ENCODE measurements at places on chromosomes 7 and 10.

GRCh38 chr7:70620333-70621055 lies 511.4 kb upstream of the GALNT17 start:
- no peak for DNase-seq

DNA sequence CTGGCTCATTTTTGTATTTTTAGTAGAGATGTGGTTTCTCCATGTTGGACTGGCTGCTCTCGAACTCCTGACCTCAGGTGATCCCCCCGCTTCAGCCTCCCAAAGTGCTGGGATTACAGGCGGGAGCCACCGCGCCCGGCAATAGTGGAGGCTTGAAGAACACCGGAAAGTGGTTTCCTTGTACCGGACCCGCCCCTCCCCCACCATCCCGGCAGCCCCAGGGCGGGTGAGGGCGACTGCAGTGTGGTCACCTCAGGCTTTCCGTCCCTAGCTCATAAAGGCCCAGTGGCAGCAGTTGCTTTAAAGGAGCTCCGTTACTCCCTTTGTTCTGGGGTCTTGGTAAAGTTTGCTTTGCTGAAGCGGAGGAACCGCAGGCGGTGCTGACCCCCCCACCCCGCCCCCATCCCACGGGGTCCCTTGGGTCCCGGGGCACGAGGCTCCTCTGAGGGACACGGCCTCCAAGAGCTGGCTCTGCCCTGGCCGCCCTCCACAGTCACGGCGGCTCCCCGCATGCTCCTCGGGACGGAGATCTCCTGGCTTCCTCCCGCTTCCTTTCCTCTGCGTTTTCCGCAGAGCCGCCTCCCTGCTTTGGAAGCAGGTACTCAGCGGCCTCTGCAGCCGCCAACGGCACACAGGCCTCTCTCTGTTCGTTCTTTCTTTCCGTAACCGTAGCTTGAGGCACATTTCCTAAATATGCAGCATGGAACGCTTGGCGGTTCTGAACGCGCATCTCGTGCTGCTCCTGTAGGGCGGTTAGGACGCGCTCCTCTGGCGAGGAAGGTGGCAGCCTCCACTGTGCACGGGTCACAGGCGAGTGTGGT lies 77.3 kb downstream of the DNAJB6 start:
- no peak for DNase-seq

- no peak for DNase-seq
Observed at GRCh38 chr7:50431316-50431715, 18.8 kb downstream of the FIGNL1 start.

- DNase-seq: no peak
Observed at GRCh38 chr7:1530946-1531262, 402 bp downstream of the MAFK start.

- DNase-seq: no peak
Observed at GRCh38 chr10:110200503-110200902, 6.9 kb upstream of the MXI1 start.

DNA sequence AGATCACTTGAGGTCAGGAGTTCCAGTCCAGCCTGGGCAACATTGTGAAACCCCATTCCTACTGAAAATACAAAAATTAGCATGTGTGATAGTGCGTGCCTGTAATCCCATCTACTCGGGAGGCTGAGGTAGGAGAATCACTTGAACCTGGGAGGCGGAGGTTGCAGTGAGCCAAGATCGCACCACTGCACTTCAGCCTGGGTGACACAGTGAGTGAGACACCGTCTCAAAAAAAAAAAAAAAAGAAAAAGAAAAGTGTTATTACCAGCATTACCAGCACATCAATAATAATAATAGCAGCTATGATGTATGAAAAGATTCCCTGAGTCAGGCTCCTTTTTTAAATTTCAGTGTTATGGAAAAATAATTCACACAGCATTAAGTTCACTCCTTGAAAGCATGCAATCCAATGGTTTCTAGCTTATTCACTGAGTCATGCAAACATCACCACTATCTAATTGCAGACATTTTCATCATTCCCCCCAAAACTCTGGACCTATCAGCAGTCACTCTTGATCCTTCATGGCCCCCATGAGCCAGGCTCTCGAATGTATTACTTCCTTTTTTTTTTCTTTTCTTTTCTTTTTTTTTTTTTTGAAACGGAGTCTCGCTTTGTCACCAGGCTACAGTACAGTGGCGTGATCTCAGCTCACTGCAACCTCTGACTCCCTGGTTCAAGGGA lies 228.4 kb downstream of the FANK1 start:
- peak; percentile 55 for DNase-seq

DNA sequence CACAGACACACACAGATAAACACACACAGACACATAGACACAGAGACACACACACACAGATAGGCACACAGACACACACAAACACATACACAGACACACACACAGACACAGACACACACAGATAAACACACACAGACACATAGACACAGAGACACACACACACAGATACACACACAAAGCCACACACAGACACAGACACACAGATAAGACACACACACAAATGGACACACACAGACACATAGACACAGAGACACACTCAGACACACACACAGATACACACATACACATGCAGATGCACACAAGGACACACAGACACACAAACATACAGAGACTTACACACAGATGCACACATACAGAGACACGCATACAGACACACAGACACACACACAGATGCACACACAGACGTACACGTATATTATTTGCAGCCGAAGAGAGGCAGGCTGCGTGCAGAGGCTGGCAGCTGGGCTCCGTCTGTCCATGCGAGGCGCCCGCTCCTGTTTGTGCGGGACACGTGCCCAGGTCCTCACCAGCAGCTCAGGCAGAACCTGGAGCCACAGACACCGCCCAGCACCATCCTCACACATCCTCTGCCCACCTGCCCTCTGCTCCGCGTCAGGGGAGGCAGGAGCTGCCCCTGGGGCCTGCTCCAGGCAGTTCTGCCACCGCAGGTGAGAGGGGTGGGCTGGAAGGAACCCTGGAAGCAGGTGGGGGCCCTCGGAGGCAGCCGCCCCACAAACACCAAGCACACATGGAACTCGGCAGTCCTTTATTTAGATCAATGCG lies 1.2 kb downstream of the CALML5 start:
- DNase-seq: no peak

DNA sequence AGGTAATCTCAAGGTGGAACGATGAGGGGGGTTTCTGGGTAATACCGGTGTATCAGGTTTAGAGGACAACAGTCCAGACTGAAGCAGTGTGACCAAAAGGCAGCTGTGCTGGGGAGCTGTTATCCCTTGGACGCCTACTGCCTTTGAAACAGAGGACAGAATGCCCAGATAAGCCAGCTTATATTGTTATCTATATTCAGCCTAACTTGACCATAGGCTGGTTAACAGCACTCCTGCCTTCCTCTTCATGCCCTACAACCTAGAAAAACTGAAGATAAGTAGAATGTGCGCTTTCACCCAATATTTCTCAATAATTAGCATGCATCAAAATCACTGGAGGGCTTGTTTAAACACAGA lies 44.9 kb downstream of the IL6 start:
- no peak for DNase-seq

DNA sequence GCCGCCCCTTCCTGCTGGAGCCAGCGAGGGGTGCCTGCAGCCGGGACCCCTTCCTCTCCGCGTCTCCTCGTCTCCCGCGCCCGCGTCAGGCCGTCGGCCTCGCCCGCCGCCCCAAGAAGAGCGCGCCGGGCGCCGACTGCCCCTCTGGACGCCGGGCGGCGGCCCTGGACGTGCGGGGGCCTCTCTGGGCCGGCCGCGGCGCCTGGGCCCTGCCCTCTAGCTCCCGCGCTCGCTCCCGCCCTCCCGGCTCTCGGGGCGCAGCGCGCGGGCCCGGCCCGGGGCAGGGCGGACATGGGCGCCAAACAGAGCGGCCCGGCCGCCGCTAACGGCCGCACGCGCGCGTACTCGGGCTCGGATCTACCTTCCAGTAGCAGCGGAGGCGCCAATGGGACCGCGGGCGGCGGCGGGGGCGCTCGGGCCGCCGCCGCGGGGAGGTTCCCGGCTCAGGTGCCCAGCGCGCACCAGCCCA lies 704 bp downstream of the ZNRF2 start:
- no peak for DNase-seq

- DNase-seq: no peak
Observed at GRCh38 chr7:142454862-142455261, 197.0 kb upstream of the PRSS58 start.

DNA sequence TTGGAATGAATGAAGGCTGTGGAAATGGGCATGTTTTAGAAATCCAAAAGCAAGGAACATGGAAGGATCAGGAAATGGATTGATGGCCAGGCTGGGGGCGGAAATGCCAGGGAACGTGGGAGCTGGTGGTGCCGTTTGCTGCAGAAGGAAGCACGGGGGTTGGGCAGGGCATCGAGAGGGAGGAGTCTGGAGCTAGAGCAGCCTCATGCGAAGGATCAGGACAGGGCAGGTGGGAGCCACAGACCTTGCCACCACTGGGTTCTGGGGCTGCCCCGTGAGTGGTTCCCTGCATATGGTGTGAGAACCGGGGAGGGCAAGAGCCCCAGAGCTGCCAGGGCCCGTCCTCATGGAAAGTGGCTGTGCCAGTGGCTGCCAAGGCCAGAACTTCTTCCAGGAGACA lies 193.8 kb upstream of the ZNF32 start:
- DNase-seq: no peak

- DNase-seq: peak; percentile 40
Observed at GRCh38 chr10:103244666-103245271, 918 bp upstream of the RPEL1 start.

DNA sequence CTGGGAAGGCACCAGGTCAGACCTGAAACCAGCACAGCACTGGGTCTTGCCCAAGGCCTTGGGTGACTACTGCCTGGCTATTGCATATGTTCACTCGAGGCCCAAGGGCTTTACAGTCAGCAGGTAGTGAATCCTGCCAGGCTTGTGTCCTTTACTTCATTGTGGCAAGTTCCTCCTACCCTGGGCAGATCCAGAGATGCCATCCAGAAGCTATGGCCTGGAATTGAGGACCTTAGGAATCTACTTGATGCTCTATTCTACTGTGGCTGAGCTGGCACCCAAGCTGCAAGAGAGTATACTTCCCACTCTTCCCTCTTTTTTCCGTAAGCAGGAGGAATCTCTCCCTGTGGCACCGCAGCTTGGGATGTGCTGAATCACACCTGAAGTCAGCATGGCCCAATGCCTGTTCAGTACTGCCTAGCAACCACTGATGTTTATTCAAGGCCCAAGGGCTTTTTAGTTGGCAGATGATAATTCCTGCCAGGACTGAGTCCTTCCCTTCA lies 246.7 kb upstream of the CTBP2 start:
- no peak for DNase-seq

DNA sequence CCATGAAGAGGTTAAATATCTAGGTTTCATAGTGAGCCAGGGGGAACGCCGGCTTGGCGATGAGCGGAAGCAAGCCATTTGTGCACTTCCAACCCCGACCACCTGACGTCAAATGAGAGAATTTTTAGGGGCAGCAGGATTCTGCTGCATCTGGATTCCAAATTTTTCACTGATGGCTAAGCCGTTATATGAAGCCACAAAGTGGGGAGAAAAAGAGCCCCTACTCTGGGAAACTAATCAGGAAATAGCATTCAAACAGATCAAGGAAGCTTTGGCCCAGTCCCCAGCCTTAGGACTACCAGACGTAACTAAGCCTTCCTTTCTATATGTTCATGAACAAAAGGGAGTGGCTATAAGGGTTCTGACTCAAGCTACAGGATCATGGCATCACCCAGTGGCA lies 12.9 kb upstream of the ADCK2 start:
- peak; percentile 52 for DNase-seq

- DNase-seq: no peak
Observed at GRCh38 chr10:46096446-46096845, 50.4 kb upstream of the MSMB start.

DNA sequence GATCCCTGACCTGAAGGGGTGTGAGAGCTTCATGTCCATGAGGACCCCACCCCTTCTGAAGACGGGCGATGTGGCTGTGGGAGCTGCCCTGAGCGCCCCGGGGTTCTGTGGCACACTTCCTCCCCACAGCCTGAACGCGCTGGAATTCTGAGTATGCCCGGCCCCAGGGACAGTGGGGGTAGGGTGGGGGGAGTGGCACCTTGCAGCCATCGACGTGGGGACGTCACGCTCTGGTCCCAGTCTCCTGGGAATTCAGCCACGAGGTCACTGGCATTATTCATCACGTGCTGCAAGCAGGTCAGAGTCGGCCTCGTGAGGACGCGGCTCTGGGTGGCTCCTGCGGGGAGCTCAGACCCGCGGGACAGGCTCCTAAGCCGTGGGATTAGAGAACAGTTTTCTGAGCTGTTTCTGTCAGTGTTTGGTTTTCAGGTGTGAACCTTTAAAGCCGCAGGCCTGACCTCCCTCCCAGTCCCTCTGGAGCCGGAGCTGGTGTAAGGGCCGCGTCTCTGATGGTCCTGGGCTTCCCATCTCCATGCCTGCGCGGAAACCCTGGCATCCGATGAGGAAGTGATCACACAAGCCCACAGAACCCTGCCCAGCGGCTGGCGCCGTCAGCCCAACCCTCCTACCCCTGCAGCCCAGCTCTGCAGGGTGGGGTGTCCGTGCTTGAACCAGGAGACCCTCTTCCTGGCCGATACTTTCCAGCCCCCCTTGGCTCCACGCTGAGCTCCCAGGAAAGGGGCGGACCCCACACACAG lies 16.1 kb downstream of the GPR146 start:
- DNase-seq: no peak

- DNase-seq: no peak
Observed at GRCh38 chr10:44171765-44172164, 213.1 kb downstream of the CXCL12 start.

DNA sequence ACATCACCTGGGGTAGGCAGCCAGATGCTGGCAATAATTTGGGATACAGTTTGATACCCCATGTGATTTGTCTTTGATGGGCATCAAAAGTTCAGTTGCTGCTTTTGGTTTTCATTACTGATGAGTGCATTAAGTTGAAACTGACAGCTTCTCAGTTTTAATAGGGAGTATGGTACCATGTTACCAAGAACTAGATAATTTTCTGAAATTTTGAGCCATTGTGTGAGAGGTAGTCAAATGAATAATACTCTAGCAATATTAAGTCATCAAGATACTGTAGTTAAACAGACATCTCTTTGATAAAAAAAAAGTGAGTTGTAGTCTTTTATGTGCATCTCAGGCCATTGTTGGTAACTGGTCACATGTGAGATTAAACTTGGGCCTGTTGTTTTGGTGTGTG lies 71.5 kb downstream of the ST7 start:
- no peak for DNase-seq

DNA sequence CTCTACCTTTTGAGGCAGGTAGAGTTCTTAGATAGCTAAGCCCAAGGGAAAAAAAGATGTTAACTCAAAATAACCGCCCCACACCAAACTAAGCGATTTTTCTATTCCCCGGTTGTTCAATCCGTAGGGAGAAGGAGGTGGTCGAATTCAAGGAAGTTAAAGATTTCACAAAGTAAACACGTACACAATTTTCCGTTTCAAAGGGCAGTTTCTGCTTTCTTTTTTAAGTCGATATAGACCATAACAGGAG lies 842 bp downstream of the KBTBD2 start:
- DNase-seq: no peak

All from fibroblast of skin of left biceps (primary cell).